ENCODE measurements at places on chromosomes 7 and 10.

GRCh38 chr10:80454513-80455460 is 677 bp downstream of the TSPAN14 start:
- no peak for DNase-seq

- DNase-seq: no peak
Observed at GRCh38 chr7:45920502-45921380, at the start of gene IGFBP3. Gene IGFBP3 (minus strand): TSS chr7:45921272. CDS start chr7:45921140, 132 bp downstream.

DNA sequence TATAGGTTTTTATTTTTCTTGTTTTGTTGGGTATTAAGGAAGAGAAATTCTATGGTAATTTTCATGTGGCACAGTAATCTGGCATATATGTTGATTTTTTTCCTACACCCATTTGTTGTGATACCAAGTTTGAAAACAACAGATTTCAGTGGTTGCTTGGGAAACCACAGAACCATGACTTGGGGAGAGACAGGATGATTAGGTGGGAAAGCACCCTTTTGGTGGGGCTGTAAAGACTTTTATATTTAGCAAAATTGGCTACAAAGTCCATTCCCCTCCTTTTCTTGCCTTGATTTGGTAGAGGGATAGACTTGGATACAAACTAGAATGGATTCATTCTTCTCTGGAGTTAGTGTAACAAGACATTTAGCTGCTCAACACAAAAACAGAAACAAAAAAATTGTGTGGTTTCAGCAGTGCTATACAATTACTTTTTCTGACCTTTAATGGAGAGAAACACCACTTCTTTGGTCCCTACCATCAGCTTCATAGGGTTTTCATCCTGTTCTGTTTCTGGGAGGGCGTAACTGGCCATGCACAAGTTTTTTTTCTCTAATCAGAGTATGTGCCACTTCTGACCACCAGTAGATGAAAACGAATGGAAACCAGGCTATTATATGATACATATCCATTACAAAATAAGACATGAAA is 52.7 kb downstream of the FIGNL1 start:
- DNase-seq: no peak

GRCh38 chr10:100879741-100880360 is 32.9 kb upstream of the SLF2 start:
- no peak for DNase-seq

DNA sequence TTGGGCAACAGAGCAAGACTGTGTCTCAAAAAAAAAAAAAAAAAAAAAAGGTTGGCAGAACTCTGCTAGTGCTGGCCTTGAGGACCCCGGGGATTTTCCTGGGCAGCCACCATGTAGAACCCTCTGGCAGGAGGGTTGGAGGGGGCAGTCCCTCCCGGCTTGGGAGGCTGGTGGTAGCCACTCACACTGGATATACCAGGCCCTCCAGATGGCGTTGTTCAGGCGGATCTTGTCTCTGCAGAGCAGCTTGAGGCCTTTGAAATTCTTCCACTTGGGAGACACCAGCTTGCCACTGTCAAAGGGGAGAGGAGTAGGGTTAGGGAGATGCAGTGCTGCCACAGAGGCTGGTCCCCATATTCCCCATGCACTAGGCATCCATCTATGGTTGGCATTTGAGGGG is 8.4 kb downstream of the MLXIPL start:
- no peak for DNase-seq

DNA sequence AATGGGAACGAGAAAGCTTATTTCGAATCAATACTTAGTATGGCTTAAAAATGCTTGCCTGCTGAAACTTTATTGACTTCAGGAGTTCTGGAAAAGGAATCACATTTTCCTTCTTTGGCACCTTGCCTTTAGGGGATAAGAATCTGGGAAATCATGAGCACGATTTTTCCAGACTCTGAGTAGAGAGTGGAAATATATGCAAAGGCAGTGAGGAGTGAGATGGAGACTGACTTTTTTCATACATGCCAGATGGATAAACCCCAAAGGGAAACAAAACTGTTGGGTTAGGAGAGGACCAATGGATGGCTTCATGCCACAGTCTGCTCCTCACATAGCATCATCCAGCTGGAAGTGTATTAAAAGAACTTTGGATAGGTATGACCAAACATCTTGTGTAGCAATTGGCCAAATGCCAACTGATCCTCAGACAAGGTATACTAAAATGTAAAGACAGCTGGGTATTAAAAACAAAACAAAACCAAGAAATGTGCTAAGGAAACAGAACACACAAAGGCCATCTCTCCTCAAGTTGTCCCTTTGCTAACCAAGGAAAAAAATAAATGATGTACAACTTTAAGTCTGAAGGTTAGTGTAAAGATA is 1.7 kb downstream of the COL28A1 start:
- no peak for DNase-seq

GRCh38 chr10:690372-691161 is 1.1 kb upstream of the DIP2C start:
- DNase-seq: no peak
